ENCODE measurements at places on chromosomes 6 and 20.

GRCh38 chr6:44132476-44132875 is 5.1 kb downstream of the TMEM63B start:
- no peak for DNase-seq

DNA sequence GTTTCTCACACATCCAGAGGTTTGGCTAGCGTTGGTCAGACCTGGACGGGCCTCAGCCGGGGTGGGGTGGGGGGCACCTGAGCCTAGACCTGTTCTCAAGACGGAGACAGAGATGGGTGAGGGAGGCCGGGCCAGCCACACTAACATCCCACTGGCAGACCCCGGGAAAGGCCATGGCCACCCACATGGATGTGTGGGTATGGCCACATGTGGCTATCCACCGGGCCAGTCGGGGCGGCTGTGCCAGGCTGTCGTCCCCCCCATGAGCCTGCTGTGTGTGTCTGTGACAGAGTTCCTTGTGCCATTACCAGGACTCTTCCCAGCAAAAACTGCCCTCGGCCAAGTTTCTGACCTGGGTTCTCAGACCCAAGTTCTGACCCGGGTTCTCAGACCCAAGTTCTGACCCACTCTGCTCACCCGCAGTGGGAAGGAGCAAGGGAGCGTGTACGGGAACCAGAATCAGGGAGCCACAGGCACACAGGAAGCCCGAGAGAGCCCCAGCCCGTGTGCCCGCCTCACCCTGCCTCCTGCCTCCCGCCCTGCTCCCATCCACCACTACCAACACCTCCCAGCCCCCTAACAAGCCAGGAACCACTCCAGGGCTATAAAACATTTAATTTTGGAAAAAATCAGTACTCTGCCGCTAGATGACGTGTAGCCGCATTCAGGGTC is 255.5 kb downstream of the TAF4 start:
- DNase-seq = no peak

GRCh38 chr6:111757342-111757741 is 115.9 kb downstream of the FYN start:
- no peak for DNase-seq

DNA sequence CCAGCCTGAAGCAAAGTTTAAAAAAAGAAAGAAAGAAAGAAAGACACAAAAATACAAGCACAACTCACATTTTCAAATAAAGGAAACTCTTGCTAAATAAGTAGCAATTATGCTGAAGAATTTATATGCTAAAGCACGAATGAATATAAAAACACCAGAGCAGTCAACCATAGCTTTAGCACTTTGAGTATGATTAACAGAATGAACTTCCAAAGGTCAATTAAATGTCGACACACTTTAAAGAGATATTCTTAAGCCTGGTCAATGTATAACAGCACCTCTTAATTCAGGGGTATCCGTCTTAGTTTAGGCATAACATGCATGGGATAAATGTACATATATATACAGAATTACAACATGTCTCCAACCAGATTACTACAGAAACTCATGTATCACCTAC is 125.9 kb downstream of the OGFRL1 start:
- no peak for DNase-seq

DNA sequence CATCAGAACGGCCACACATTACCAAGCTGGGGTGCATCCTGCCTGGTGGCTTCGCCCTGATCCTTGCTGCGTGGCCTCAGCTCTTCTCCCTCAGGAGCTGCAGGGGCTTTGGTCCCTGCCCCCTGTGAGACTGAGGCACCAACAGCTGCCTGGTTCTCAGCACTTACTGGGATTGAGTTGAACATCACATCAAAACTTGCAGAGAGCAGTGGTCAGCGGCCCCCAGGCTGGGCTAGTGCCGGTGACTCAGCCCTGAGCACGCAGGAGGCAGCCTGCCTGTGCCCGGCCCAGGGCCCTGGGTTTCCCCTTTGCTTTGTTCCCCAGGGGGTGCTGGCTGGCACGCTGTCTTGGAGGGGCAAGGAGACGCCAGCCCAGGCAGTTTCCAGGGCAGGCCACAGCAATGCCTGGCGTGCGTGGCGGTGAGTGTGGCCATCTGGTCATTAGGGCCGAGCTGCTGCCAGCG is 63.3 kb downstream of the DLL1 start:
- no peak for DNase-seq

DNA sequence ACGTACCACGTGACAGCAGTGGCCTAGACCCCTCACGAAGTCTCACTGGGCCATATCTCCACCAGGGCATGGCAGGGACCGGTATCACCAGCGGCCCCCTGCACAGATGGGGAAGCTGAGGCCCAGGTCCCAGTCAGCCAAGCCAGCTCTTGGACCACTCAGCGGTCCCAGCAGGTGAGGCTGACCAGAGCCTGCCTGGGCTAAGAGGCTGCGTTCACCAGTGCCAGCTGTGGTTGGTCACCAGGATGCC is 2.6 kb upstream of the MRGBP start:
- no peak for DNase-seq

DNA sequence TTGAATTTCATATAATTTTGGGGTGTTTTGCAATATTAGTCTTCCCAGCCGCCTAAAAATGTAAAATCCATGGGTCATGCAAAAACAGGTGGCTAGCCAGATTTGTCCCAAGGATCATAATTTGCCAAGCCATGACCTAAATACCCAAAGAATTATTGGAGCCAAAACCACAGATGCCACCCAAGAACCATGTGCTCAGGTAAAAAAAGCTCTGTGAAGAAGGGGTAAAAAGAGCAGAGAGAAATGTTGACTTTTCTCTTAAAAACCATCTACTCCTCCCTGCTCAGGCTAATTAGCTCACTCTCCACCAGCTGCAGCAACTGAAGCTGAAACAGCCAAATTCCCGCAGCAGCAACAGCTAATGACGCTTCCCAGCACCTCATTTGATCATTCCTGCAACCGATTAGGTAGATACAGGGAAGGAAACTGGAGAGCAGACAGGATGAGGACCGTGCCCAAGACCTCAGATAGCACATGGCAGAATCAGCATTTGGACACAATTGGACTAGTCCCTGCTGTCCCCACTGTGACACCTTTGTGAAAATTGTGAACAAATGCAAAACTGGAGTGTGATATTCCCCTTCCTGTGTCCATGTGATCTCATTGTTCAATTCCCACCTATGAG is 107.9 kb upstream of the NXT1 start:
- DNase-seq = peak; percentile 81

GRCh38 chr20:50528804-50529351 is 18.7 kb downstream of the PTPN1 start:
- DNase-seq = no peak

DNA sequence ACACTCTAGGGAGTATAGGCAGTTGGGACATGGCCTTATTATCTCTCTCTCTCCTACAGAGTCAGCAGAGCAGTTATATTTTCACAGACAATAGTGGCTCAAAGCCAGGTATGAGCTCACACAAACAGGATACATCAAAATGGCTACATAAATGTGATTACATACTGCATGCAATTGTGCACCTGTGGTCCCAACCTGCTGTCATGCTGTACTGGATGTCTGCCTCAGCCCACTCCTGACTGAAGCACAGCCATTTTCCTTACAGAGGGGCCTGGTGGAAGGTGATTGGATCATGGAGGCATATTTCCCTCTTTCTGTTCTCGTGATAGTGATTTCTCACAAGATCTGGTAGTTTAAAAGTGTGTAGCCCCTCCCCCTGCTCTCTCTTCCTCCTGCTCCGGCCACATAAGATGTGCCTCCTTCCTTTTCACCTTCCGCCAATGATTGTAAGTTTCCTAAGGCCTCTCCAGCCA is 37.0 kb upstream of the SAMHD1 start:
- no peak for DNase-seq

DNA sequence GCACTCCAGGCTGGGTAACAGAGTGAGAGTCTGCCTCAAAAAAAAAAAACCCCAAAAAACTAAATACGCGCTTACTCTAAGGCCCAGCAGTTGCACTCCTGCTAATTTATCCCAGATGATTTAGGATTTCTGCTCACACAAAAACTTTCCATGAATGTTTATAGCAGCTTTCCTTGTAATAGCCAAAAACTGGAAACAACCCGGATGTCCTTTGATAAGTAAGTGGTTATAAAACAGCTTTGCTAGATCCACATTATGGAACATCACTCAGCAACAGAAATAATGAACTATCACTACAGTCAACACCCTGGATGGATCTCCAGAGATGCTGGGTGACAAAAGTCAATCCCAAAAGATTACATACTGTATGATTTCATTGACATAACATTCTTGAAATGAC is 220.4 kb upstream of the JARID2 start:
- no peak for DNase-seq

GRCh38 chr6:135440087-135440792 is 57.3 kb downstream of the AHI1 start:
- no peak for DNase-seq

DNA sequence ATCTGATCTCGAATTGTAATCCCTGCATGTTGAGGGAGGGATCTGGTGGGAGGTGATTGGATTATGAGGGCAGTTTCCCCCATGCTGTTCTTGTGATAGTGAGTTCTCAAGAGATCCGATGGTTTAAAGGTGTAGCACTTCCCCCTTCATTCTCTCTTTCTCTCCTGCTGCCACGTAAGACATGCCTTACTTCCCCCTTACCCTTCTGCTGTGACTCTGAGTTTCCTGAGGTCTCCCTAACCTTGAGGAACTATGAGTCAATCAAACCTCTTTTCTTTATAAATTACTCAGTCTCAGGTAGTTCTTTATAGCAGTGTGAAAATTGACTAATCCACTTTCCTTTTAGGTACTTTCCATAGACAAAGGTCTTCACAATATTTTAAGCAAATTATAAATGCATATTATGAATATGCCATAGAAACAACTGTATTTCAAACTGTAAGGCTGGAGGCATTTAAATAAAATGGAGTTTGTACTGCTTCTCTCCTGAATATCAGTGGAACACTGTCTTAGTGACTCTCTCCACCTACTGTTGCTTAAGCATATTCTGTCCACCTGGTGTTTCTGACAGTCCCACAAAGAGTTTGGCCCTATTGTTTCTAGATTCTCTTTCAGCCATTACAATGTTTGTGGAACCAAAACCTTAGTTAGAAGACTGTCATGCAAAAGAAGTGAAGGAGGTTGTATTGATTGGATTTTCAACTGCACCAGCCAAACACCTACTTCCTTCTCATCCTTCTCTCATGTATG is 24.3 kb upstream of the IL17A start:
- DNase-seq = no peak

DNA sequence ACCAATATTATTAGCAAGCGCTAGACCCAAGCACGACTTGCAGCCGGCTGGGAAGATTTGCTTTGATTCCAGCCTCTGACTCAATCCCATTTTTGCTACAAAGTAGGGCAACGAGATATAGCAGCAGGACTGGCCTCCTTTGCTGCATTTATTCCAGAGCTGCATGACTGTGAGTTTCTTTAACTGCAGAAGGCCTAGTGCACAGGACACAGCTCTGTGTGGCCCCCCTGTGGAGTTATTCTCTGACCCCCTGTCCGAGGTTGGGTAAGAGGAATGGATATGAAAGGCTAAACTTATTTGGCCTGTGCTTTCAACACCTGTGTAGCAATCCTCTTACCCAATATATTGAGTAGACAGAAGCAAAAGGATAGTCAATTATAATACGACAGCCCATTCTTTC is 133.3 kb upstream of the SPTLC3 start:
- DNase-seq = no peak

GRCh38 chr20:5864428-5864827 is 85.9 kb downstream of the TRMT6 start:
- peak; percentile 92 for DNase-seq

GRCh38 chr6:153150752-153151440 is 19.8 kb upstream of the RGS17 start:
- DNase-seq = no peak

DNA sequence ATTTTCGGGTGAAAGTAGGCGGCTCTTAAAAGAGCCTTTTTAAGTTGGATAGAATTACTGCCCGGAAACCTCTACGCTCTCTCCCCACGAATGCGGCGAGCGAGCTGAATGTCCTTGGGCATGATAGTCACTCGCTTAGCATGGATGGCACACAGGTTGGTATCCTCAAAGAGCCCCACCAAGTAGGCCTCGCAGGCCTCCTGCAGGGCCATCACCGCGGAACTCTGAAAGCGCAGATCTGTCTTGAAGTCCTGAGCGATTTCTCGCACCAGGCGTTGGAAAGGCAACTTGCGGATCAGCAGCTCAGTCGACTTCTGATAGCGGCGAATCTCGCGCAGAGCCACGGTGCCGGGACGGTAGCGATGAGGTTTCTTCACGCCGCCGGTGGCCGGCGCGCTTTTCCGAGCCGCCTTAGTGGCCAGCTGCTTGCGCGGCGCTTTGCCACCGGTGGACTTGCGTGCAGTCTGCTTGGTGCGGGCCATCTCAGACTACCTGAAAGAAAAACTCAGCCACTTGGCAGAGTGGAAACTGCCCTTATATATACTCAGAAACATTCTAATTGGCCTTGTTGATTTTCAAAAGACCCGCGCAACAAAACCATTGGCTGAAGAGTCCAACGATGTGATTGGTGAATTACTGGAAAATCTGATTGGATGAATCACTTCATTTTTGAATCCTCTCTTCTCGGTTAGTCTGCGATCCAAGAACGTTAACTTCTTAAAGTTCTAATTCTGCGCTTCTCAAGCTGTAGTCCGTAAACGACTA is 93.9 kb upstream of the BTN3A2 start:
- peak; percentile 56 for DNase-seq

All from cerebellar nuclear complex (tissue), 1 donor.